ENCODE measurements at places on chromosomes 1 and 21.

GRCh38 chr1:214281720-214282629 is 1.0 kb downstream of the SMYD2 start:
- peak; percentile 64 for DNase-seq

DNA sequence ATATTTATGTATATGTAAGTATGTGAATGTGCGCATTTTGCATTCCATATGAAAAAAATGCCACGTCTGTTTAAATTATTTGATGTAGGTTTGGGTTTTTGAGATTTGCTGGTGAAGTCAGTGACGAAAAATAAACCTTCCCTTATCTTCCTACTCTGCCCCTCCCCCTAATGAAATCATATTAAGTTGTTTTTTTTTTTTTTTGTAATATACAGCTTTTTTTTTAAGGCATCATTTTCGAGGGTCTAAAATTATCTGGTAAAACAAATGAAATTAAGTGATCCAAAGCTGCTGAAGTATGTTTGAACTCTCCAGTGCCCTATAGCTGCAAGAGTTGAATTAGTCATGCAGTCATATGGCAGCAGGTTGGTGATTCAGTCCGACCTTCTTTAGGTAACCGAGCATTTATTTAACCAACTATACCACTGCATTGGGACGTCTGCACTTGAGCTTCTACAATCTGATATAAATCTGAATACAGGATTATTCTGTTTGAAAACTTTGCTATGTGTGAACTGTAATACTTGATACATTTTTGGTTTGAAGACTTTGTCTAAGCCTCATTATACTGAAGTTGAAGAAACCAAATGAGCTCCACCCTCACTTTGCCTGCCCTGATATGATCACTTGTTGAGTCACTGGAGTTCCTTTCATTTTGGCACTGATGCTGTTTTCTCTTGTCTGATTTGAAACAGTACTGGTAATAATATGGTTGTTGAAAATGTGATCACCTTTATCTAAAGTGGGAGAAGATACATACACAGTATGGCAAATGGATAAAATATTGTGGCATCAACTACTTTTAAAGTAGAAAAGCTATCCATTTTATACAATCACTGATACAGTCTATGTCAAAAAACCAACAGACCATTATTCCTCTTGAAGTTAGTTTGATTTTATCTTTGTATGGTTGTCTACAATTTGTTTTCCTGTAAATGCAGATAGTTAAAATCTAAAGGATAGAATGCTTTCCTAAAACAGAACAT is 11.7 kb downstream of the PDIK1L start:
- peak; percentile 60 for DNase-seq

GRCh38 chr1:235423214-235423652 is 56.0 kb downstream of the TBCE start:
- DNase-seq: no peak

DNA sequence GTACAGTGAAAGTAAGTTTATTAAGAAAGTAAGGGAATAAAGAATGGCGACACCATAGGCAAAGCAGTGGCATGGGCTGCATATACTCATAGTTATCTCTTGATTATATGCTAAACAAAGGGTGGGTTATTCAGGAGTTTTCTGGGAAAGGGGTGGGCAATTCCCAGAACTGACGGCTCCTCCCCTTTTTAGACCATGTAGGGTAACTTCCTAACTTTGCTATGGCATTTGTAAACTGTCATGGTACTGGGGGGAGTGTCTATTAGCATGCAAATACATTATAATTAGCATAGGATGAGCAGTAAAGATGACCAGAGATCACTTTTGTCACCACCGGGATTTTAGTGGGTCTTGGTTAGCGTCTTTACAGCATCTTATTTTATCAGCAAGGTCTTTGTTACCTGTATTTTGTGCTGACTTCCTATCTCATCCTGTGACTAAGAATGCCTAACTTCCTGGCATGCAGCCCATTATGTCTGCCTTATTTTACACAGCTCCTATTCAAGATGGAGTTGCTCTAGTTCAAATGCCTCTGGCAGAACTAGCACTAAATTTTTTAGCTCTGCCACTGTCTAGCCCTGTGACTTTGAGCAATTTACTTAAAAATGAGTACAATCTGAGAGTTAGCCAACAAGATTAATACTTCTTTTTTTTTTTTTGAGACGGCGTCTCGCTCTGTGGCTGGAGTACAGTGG is 110.3 kb upstream of the PALMD start:
- peak; percentile 29 for DNase-seq

DNA sequence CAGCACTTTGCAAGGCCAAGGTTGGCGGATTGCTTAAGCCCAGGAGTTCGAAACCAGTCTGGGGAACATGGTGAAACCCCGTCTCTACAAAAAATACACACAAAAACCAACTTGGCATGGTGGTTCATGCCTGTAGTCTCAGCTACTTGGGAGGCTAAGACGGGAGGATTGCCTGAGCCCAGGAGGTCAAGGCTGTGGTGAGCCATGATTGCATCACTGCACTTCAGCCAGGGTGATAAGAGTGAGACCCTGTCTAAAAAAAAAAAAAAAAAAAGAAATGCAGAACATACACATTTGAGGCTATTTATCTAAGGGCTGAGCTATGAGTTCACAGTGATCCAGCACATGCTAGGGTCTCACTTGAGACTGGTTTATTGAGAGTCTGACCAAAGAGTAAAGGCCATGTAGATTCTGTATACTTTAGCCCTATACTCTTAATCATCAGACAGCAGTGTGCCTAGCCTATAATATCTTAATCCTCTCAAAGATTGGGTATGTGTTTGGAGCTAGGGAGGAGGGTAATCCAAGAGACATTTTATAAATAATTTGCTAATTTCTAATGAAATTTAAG is 23.9 kb downstream of the RNF2 start:
- DNase-seq: no peak
